RWPE2 (cell line): ENCODE measurements at places on chromosomes 5 and 9.

DNA sequence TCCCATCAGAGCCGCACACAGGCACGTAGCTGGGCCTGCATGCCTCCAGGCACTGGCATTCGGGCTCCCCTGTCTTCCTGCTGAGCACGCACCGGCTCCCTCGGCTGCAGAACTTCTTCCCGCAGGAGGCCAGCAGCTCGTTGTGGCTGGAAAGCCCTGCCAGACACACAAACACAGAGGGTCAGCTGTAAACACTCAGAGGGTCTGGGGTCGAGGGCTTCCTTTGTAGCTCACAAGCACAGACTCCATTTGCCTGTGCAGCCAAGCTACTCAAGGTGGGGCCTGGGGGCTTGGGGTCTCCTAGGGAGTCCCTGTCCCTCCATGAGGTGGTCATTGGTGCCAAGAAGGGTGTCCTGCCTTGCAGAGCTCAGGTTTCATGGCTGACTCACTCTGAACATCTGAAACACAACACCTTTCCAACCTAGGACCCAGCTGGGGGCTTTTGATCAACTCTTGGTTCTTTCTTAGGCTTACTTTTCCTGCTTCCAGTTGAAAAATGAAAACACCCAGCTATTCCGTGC is 211.4 kb downstream of the FSTL4 start:
- peak; percentile 51 for DNase-seq

DNA sequence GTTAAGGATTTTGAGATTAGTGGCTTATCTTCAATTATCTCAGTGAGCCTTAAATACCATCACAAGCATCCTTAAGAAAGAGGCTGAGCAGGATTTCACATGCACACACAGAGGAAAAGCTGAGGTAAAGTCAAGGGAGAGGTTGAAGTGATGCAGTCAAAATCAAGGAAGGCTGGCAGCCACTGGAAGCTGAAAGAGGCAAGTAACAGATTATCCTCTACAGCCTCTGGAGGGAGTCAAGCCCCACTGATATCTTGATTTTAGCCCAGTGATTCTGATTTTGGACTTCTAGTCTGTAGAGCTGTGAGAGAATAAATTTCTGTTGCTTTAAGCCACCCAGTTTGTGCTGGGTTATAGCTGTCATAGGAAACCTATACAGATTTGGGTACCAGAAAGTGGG is 80.1 kb downstream of the ANKRD31 start:
- DNase-seq = no peak

DNA sequence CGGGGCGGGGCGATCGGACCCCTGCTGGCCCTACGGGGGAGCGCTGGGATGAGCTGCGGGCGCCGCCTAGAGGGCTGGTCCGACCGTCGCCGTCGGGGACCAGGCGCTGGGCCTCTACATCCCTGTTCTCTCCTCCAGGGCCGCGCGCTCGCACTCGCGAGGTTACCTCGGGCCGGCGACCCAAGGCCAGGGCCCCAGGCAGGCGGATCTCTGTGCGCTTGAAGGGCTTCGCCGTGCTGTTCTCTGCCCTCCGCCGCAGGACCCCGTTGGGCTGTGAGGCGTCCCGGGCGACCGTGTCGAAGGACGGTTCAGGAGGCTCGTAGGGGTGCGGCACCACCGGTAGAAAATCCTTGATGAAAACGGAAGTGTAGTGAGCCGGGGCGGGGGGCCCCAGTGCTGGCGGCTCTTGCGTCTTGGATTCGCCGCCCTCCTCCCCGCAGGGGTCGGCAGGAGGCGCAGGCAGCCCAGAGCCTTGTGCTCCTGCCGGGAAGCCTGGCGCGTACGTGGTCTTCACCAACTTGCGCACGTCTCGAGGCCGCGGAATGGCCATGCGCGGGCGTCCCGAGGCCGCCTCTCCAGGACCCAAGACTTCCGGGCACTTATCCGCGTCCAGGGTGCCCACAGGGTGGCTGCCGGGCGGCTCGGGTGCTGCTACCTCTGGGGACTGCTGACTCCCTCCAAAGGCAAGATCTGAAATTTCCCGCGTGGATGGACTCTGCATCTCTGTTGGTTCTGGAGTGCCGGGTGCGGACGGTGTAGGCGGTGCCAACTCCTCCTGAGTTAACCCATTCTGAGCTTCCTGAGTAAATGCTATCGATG is 2.0 kb downstream of the PROB1 start:
- no peak for DNase-seq

- no peak for DNase-seq
Measured at GRCh38 chr9:110040788-110041187, 167.2 kb downstream of the C9orf152 start.

GRCh38 chr9:133948561-133949485 is 43.3 kb downstream of the VAV2 start:
- no peak for DNase-seq

- no peak for DNase-seq
Measured at GRCh38 chr5:12624776-12625560, 720.7 kb upstream of the CTNND2 start.

DNA sequence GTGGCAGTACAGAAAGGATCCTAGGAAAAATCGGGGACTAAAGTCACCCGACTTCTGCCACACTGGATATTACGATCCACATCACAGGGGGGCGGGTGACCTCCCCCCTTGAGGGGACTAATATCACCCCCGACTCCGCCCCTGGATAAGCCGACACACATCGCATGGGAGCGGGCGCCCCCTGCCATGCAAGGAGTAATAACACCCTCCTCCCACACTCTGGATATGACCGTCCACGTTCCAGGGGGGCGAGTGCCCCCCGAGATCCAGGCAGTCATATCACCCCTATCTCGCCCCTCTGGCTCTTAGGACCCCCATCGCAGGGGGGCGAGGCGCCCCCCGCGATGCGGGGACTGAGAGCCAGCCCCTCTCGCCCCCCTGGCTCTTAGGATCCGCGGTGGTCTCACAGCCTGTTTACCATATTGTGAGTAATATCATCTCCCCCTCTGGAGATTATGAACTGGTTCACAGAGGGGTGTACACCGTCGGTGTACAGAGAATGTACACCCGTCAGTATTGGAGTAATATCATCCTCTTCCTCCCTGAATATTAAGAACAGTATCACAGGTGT is 423.0 kb downstream of the DIRAS2 start:
- no peak for DNase-seq

- DNase-seq = no peak
Measured at GRCh38 chr5:113546703-113547183, 33.2 kb downstream of the YTHDC2 start.

DNA sequence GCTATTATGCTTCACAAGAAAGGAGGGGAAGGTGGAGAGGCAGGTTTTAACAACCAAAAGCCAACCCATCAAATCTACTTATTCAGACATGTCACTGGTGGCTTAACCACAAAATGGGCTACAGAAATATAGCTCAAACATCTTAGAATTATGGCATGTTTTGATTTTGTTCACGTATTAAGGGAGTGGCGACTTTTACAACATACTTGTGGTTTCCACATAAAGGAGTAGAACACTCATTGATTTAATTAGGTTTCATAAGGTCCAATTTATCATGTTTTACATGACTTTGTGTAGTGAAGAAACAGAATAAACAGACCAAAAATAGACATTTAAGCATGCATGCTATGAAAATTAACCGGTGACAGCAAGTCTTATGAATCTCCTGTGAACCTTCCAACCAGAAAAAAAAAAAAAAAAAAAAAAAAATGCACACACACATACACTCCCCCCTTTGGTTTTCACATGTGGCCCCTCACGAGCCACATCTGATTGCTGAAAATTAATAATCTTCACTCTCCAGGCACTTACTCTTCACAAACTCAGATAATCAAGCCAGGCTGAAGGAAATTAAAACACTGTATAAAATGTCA is 5.4 kb downstream of the ZNF608 start:
- no peak for DNase-seq

DNA sequence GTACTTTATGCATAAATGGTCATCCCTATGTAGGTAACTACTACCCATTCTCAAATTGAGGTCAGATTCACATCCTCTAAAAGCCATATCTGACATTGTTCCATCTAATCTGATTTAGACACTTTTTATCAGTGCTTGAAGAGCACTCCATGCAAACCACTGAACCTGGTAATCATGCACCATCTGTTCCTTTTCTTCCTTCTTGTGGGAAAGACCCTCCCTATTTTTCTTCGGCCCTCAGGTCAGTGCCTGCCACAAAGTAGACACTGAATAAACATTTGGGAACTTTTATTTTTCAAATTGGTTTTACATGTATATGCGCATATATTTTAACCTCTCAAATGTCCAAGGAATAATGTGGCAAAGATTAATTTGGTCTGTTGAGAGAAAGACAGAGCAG is 26.0 kb upstream of the PDE4D start:
- DNase-seq = no peak

- no peak for DNase-seq
Measured at GRCh38 chr5:45171563-45171962, 362.8 kb downstream of the MRPS30 start.

GRCh38 chr9:9792144-9792857 is 820.5 kb downstream of the PTPRD start:
- DNase-seq = no peak

- DNase-seq = no peak
Measured at GRCh38 chr9:77435688-77436087, 212.4 kb downstream of the GNA14 start.

DNA sequence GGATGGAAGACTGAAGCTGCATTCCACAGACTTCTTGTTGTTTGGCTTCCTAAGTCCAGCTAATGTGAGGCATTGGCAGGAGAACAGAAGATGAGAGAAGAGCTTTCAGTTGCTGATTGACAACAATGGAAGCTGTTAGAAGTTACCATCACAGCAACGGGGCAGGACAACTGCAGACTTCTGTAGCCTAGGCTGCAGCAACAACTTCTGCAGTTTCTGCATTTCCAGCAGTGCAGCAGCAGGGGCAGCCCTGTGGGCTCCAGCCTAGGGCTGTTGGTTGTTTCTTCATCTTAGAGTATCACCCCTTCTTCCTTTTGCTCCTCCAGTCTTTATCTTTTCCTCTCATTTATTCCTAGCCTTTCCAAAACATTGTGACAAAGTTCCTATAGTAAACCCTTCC is 528.8 kb upstream of the PTGER4 start:
- DNase-seq = no peak

DNA sequence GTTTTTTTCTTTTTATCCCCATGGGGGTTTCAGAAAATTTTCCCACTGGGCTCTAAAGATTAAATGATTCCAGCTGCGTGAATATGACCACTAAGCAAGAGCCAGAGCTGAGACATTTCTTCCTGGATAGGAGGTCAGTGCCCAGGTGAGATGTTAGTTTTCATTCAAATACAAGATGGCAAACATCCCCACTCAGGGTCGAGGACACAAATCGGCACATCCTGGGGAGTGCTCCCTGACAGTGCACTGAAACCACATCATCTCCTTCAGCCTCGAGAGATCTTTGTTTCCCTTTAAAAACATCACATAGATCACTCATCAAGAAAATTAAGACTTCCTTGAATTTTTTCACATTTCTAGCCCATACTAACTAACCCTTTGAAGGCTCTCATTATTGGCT is 273.2 kb upstream of the PANK3 start:
- no peak for DNase-seq

GRCh38 chr9:115944166-115944948 is 209.2 kb upstream of the PAPPA start:
- peak; percentile 79 for DNase-seq

DNA sequence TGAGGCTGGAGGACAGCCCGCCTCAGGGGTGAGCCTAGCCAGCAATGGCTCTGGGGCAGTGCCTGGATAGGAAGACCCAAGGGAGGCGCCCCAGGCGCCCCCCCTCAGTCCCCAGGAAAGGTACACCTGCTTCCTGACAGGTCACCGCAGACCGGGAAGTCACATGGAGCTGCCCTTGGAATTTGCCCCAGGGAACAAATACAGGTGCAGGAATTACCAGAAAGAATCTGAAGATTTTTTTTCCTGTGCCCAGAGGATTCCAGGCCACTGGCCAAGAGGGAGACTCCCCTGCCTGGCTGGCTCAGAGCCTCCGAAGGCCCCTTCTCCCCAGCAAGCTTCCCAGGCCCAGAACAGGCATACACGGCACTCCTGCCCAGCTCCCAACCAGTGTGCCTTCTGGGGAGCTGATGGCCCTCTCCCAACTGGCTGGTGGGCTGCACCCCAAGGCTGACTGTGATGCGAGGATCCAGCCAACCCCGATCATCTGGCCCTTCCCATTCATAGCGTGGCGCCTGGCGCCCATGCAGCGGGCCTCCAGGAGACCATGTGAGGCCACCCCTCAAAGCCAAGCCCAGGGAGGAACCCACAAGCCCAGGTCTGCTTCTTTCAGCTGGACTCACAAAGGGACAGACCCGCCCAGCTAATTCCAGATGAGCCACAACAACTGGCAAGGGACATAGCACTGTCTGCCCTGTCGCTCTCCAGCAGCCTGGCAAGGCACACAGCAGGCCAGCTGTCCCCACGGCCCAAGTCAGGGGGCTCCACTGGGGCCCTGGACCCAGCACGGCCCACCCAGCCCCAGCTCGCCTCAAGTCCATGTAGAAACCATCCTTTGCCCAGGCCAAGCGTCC is 2.3 kb downstream of the TPRN start:
- DNase-seq = no peak

- no peak for DNase-seq
Measured at GRCh38 chr5:93735378-93735777, 6.0 kb downstream of the POU5F2 start.

DNA sequence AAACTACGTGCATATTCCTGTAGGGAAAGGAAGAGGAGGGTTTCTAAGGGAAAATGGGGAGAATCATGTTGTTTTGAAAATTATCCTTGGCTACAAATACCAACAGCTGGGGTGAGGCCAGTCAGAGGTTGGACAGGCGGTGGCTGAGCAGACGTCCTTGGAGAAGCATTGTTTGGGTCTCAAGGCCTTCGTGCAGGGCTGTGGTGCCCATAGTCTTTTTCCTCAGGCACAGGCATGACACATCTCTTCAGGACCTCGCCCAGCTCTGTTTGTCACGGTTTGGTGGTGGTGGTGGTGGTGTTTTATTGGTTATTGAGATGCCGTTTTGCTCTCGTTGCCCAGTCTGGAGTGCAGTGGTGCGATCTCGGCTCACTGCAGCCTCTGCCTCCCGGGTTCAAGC is 27.8 kb upstream of the EGFL7 start:
- DNase-seq = no peak

DNA sequence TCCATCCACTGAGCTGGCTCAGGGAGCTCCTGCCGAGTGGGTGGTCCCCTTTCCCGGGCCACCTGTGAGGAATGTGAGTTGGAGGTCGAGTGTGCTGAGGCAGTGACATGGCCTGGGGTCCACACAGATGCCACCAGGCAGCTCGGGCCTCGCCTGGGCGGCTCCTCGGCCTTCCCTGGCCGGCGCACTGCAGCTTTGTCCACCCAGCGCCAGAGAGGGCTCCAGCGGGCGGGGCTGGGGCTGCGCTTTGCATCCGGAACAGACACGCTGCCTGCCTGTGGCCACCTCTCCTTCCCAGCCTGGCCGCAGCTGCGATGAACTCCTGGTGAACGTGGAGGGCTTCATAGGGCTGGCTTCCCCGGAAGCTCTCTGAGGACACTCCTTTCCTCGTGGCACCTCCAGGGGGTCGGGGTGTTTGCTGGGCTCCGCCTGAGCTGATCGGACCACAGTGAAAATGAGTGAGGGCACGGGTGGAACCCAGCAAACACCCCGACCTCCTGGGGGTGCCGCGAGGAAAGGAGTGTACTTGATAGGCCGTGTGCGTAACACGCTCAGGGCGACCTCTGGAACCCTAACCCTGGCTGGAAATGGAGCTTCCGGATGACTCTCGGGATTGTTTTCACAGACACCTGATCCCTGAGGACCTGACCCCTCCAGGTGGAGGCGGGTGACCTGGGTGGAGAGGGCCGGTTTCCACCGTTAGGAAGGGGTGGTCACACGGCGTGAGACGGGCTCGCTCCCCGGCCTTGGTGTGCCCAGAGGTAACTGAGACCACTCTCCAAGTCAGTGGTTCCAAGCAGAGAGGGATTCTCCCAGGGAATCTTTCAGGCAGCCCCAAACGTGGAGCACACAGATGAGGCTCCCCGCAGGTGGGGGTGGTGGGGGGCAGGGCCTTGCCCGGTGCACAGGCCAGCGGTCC is 31.8 kb upstream of the RXRA start:
- no peak for DNase-seq
